ENCODE measurements at places on chromosomes 3 and 15. TPM values are rescaled to one million over a fixed set of nuclear protein-coding genes. Genes with fewer than 3 reads are reported as not detected.
A peak's percentile ranks its signal among the peaks of the same experiment; 100 is the strongest.

Gene ZDHHC19
- not detected for total RNA-seq

Gene DAZL
- total RNA-seq: not detected

Gene GPR176
- 0.14 TPM for total RNA-seq

Gene CNTN3
- not detected for total RNA-seq

Gene NRROS
- total RNA-seq: 40.3 TPM

Gene PARP15
- 49.6 TPM for total RNA-seq

Gene CCRL2
- total RNA-seq: 4.0 TPM

Gene MINDY4B
- total RNA-seq: not detected

Gene KLHL6
- 19.3 TPM for total RNA-seq

Gene XIRP1
- 0.22 TPM for total RNA-seq

Gene CAV3
- total RNA-seq: not detected

Gene CISH
- 146 TPM for total RNA-seq

Gene SLC28A2
- not detected for total RNA-seq

Gene SERPINI2
- total RNA-seq: not detected

DNA sequence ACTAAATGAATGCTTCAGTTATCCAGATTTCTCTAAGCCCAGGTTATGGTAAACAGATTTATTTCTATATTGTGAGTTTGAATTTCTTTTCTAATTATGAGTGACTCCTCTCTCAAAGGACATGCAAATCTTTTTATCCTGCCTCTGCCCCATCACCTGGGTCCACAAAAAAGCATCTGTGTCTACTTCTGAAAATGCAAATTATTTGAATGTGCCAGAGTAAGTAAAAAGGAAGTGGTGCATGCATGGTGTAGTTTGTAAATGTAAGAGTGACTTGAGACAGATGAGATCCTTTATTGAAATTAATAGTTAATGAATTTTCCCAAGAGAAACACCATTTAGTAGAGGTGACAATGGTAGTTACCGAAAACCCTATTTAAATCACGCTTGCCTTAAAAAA, 26.9 kb downstream of the MCTP2 start:
- DNase-seq: no peak
- peak overlapping the region; percentile 16 for H3K27ac ChIP-seq
- peaks cover 27% of the 10 kb centered on the region for H3K36me3 ChIP-seq
- H3K4me1 ChIP-seq: peaks cover 82% of the 10 kb centered on the region
- no peaks in the 10 kb centered on the region for H3K27me3 ChIP-seq
- H3K4me3 ChIP-seq: peak overlapping the region; percentile 39

DNA sequence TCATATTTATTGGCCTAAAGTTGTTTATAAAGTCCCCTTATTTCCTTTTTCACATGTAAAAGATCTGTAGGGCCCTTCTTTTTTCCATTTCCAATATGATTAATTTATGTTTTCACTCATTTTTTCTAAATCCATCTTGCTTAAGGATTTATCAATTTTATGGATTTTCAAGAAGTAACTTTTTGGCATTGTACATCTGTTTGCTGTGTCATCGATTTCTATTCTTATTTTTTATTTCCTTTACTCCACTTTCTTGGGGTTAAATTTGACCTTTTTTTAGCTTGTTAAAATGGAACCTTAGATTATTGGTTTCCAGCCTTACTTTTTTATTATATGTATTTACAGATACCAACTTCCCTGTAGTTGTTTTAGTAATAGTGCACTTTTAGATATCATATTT, 207.9 kb downstream of the LRTM1 start:
- H3K4me1 ChIP-seq: no peaks in the 10 kb centered on the region
- no peak overlapping the region for H3K4me3 ChIP-seq
- DNase-seq: no peak

DNA sequence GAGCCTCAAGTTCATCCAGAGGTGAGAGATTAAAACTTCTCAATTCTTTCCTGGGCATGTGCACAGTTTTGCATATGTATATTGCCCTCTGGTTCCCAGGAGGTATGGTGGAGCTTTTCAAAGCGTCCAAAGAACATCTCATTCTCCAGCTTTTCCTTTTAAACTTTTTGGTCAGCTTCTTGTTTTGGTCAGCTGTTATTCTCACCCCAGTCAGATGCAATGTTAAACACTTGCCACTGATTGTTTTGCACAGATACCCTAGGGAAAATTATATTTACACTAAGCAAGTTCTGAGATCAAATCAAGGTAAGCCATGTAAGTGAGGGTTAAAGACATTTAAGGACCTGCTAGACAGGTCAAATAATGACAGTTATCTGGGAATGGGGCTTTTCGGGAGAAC, 261.3 kb downstream of the EDEM1 start:
- H3K27me3 ChIP-seq: no peaks in the 10 kb centered on the region
- H3K36me3 ChIP-seq: no peaks in the 10 kb centered on the region
- no peak overlapping the region for H3K4me3 ChIP-seq
- no peaks in the 10 kb centered on the region for H3K4me1 ChIP-seq

DNA sequence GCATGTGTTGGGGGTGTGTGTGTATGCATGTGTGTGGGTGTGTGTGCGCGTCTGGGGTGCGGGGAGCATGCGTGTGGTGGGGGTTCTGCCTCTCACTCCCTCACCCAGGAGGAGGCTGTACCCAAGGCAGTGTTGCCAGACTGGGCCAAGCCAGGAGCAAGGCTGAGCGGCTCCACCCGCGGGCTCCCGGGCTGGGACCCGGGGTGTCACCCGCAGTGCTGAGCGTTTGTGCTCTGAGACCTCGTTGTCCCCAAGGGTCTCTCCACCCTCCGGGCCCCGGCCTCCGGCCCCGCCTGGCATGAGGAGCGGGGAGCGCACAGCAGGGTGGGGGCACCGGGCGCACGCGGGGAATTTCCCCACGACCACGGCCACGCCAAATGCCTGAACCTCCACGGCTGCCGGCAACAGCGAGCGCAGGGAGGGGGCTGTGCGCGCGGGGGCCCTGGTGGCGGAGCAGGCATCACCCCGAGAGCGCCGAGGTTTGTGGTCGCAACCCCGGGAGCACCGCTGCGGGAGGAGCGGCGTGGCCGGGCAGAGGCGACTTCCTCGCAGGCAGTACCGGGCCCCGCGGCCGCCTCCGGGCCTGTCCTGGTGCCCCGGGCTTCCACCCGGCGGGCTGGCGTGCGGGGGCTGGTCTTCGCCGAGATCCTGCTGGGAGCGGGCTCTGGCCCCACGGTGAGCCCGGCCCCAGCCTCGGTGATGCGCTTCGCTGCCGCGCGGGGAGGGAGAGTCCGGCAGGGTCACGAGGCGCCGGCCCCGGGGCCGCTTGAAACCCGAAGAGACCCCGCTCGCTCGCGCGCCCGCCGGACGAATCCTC, 7.4 kb upstream of the OCA2 start:
- no peak overlapping the region for H3K27ac ChIP-seq
- no peak for DNase-seq
- H3K27me3 ChIP-seq: peaks cover 27% of the 10 kb centered on the region
- H3K36me3 ChIP-seq: peaks cover 2% of the 10 kb centered on the region
- H3K4me3 ChIP-seq: peak overlapping the region; percentile 72

DNA sequence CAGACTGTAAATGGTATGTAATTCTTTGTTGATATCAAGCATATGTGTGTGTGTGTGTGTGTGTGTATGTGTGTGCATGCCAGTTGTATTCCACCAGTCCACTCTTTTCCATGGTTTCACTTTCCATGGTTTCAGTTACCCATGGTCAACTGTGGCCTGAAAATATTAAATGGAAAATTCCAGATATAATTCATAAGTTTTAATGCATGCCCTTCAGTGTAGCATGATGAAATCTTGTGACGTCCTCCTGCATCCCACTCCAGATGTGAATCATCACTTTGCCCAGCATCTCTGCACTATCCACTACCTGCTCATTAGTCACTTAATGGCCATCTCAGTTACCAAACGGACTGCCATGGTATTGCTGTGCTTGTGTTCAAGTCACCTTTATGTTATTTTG, 215.9 kb downstream of the GBE1 start:
- H3K4me3 ChIP-seq: no peak overlapping the region
- H3K36me3 ChIP-seq: no peaks in the 10 kb centered on the region
- no peak overlapping the region for H3K27ac ChIP-seq
- H3K4me1 ChIP-seq: no peaks in the 10 kb centered on the region
- no peaks in the 10 kb centered on the region for H3K27me3 ChIP-seq

- H3K27me3 ChIP-seq: no peaks in the 10 kb centered on the region
- H3K4me3 ChIP-seq: no peak overlapping the region
- no peaks in the 10 kb centered on the region for H3K36me3 ChIP-seq
- no peaks in the 10 kb centered on the region for H3K4me1 ChIP-seq
- DNase-seq: no peak
Measured at GRCh38 chr3:108178676-108179075, 43.5 kb downstream of the IFT57 start.

- H3K36me3 ChIP-seq: peaks cover 14% of the 10 kb centered on the region
- no peak overlapping the region for H3K4me3 ChIP-seq
- no peak for DNase-seq
- H3K4me1 ChIP-seq: no peaks in the 10 kb centered on the region
- peaks cover 27% of the 10 kb centered on the region for H3K27me3 ChIP-seq
Measured at GRCh38 chr15:69926006-69926405, 171.7 kb downstream of the TLE3 start.

GRCh38 chr3:141009496-141009895, 41.7 kb upstream of the SPSB4 start:
- no peaks in the 10 kb centered on the region for H3K4me1 ChIP-seq
- no peak overlapping the region for H3K4me3 ChIP-seq
- H3K36me3 ChIP-seq: no peaks in the 10 kb centered on the region
- H3K27ac ChIP-seq: no peak overlapping the region

DNA sequence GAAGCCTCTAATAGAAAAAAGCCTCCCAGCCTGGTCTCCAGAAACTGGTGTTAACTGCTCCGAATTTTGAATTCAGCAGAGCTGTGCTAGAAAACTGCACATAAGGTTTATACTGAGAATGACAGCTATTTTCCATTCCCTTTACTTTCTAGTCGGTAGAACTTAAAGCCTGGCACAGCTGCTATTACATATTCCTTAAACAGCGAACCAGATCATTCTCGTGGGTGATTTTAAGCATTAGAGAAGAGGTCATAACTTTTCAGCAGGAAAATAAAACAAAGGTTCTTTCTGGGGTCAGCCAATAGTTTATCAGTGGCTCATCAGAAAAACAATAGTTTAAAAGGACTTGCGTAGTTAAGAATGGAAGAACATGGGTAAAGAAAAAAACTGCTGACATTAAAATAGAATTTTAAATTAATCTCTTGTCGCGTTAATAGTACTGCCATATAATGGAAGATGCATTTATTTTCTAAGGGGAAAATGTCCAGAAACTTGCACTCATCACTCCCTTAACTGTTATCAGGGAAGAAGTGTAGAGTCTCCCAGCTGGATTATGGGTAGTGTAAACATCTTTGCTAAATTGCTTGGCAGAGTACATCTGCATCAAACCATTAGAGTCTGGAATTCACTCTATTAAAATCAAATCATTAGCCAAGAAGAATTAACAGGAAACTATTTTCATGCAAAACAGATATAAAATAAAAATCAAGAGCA, 7.9 kb downstream of the VGLL4 start:
- no peak overlapping the region for H3K4me3 ChIP-seq
- no peaks in the 10 kb centered on the region for H3K27me3 ChIP-seq
- H3K27ac ChIP-seq: no peak overlapping the region

- no peak overlapping the region for H3K27ac ChIP-seq
- DNase-seq: peak; percentile 41
- no peaks in the 10 kb centered on the region for H3K4me1 ChIP-seq
- no peaks in the 10 kb centered on the region for H3K36me3 ChIP-seq
- no peaks in the 10 kb centered on the region for H3K27me3 ChIP-seq
Measured at GRCh38 chr3:196992461-196993065, 23.9 kb upstream of the PIGZ start.

DNA sequence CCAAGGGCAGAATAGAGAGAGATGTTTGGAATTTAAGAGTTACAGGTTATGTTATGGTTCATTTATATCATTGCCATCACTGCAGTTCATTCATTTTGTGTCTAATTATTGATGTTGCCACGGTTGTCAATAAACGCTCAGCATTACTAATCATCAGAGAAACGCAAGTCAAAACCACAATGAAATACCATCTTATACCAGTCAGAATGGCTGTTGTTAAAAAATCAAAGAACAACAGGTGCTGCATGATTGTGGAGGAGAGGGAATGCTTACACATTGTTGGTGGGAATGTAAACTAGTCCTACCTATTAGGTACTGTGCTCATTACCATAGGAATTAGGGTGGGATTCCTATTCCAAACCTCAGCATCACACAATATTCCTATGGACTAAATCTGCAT, 350.5 kb downstream of the TIGIT start:
- H3K27ac ChIP-seq: no peak overlapping the region
- DNase-seq: no peak
- H3K36me3 ChIP-seq: no peaks in the 10 kb centered on the region
- H3K4me3 ChIP-seq: no peak overlapping the region
- H3K27me3 ChIP-seq: no peaks in the 10 kb centered on the region

DNA sequence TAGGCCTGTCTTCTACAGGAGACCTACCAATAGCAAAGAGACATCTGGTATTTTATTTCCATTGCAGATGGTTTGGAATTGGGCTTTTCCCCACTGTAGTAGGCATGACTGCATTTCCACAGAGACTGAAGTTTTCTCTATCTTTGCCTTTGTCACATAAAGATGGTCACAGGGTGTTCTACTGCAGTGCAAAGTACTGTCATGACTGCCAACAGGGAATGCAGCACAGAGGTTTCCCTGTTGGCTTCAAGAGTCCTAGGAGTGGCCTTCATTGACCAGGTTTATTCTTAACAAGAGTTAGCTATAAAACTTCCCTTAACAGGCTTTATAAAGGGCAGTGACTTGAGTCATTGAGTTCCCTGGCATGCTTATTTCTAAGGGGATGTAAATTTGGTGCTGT, 36.8 kb upstream of the TM4SF4 start:
- DNase-seq: no peak
- H3K36me3 ChIP-seq: no peaks in the 10 kb centered on the region
- H3K4me3 ChIP-seq: no peak overlapping the region
- H3K27ac ChIP-seq: no peak overlapping the region

- DNase-seq: no peak
- H3K4me3 ChIP-seq: no peak overlapping the region
- no peaks in the 10 kb centered on the region for H3K27me3 ChIP-seq
- no peaks in the 10 kb centered on the region for H3K36me3 ChIP-seq
Measured at GRCh38 chr3:141998669-141999290, 122.3 kb downstream of the ATP1B3 start.

DNA sequence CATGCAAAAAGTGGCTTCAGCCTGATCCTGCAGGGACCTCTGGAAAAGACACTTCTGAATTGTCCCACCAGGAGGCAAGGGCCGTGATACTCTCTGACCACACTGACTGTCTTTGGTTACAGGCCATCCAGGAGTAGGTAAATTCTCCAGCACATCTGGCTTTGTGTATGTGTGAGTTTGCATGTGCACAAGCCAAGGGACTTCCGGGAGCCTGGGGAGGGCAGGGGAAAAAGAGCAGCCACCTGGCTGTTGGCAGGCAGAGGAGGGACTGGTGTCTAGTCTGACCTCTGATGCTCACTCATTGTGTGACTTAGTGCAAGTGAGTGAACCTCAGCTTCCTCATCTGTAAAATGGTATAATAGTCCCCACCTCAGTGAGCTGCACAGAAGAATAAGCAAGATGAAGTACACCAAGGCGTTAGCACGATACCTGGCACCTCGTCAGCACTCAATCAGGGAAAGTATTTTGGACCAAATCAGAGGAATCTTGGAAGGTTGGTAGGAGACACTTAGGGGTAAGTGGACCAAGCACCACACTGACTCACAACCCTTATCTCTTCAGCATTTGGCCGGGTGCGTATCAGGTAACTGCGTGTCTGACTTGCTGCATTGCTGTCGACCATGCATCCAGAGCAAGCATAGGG, 19.1 kb downstream of the KLHL6 start:
- DNase-seq: no peak
- peaks cover 7% of the 10 kb centered on the region for H3K36me3 ChIP-seq
- H3K4me1 ChIP-seq: peaks cover 71% of the 10 kb centered on the region
- H3K27ac ChIP-seq: peak overlapping the region; percentile 32
- H3K27me3 ChIP-seq: no peaks in the 10 kb centered on the region
